ENCODE measurements at places on chromosomes 7 and 10.

DNA sequence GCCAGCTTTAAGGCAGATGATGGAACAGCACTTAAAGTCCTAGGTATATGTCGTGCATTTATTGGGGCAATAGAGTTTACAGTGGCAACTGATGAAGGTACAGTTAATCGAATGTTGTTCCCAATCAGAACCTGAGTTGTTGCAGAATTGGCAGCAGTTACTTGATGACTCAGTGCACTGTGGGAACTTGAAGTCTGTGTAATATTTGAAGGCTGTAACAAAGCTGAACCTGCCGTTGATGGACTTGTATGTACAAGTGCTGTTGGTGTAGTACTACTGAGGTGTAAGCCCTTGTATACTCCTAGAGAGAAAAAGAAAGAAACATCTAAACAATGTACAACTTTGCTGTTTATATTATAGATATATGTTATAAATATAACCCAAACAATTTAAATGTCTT is 75.3 kb downstream of the EPC1 start:
- no peak for DNase-seq

DNA sequence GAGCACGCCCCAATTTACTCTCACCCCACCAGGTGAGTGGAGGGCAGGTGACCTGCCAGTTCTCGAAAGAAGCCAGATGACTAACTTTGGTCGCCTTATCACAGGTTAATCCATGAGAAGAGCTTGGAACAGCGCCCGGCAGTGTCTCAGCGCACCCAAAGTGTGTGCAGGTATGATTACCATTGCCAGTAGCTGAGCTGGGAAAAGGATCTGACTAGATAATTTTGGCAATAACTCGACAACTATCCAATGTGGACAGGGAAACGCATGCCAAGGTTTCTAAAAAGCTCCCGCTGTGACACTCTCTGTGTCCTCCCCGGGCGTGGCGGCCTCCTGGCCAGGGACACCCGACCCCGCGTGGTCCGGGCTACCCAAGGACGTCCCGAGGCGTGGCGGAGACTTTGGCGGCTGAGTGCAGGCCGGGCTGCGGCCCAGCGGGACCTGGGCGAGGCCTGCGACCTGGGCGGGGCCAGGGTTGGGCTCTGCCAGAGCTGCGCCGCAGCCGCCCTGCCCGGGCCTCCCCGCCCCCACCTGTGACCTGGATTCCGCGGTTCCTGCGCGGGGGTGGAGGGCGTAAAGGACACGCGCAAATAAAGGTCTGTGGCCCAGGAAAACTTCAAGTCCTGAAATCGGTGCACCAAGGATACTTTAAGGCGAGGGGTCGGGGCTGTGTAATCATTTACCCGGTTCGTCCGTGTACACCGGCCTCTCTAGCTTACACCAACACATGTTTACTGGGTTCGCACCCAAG is 13.7 kb upstream of the WAPL start:
- peak; percentile 34 for DNase-seq

DNA sequence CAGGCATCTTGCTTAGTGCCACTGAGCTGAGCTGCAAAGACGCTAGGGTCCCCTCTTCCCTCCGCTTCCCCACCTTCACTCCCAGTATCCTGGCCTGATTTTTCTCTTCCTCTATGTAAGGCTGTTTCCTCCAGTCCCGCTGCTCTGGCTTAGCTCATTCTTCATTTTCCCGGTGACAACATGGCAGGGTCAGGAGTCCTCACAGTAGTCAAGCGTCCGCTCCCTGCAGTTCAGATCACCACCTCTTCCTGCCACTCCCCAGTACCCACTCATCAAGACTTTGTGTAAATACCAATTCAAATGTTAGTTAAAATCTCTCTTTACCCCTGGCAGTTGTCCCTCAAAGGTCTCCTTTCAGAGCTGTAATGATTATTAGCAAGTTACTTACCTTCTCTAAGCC is 650.4 kb upstream of the CELF2 start:
- no peak for DNase-seq

- DNase-seq = no peak
Measured at GRCh38 chr10:35446439-35446838, 110.1 kb downstream of the CCNY start.

GRCh38 chr7:2242541-2243429 is 759 bp downstream of the NUDT1 start:
- peak; percentile 37 for DNase-seq

GRCh38 chr7:11726794-11727155 is 105.2 kb downstream of the THSD7A start:
- DNase-seq = no peak

DNA sequence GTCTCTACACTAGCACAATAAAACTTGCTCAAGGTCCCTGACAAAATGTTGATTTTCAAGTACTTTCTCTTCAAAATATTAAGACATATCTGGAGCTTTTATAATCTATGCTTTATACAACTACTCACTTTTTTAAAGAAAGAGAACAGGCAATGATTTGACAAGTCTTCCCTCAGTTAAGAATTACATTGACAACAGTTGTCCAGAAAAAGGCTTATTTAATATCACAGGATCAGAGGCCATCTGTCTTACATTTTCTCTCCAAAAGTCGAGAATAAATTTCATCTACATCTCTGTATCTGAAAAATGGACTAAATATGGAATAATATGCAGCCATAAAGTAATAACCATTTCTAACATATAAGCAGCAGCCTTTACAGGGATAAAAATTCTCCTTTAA is 8.2 kb upstream of the RNF148 start:
- DNase-seq = no peak

- DNase-seq = no peak
Measured at GRCh38 chr10:84314275-84314674, 14.1 kb upstream of the CCSER2 start.

DNA sequence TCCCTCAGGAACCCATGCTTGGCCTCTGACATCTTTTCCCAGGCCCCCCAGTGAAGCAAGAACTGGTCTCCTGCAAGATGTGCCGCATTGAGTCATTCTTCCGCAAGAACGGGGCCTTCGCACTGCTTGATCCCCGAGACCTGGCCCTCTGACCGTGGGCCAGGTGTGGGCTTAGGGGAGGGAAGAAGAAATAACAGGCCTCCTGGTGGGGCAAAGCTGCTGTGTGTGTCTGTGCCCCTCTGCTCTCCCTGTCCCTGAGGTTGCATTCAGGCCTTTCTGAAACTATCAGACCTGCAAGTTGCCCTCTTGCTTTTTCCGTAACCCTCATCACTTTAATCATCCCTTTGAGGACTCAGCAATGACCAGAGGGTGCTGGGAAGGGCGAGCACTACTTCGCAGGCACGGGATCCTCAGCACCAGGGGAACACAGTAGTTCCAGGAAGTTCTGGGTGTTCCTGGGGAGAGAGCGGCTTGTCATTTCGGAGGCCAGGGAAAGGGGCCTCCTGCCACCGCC is 6.0 kb downstream of the ATP6V1F start:
- DNase-seq = no peak

- DNase-seq = no peak
Measured at GRCh38 chr7:8284606-8285005, 22.6 kb upstream of the ICA1 start.

GRCh38 chr7:158975526-158976467 is 119.4 kb downstream of the DYNC2I1 start:
- peak; percentile 81 for DNase-seq

GRCh38 chr7:148763622-148764021 is 64.9 kb downstream of the CUL1 start:
- no peak for DNase-seq

DNA sequence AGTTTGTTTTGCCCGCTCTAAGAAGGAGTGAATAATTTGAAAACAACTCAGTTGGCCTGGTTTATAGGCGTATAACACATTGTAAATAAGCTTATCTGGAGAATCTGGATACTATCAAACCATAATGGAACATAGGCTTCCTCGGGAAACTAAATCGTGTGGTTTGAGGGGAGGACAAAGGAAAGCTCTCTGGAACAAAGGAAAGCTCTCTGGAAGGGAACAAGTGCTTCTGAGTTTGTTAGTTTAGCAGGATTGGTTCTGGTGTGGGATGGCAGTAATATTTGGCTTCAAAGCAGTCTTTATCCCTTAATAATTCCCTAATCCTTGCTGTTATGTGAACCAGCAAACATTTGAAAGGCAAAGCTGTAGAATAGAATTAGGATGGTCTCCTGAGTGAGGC is 15.0 kb upstream of the SLK start:
- DNase-seq = no peak

Data from activated naive CD4-positive, alpha-beta T cell treated with anti-CD3 and anti-CD28 coated beads for 36 hours (primary cell).